Type B pancreatic cell (in vitro differentiated cells): ENCODE measurements at places on chromosomes 1 and 21. TPM values are rescaled to one million over a fixed set of nuclear protein-coding genes. Genes with fewer than 3 reads are reported as not detected.

DNA sequence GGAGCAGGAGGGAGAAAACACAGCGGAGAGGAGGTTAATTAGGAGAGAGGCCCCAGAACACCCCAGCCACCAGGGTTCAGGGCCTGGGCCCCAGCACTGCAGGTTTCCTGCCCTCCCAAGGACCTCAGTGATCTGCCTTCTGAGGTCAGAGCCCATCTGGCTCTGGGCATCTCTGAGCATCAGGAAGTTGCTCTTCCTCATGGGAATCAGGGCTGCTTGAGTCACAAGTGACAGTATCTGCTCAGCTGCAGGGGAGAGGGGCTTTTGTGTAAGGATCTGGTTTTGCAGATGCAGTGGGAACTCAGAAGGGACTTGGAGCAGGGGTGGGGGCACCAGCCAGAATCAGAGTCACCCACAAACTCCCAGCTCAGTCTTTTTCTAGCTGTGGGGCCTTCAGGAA, 472.1 kb downstream of the PTPRU start:
- peaks cover 47% of the 10 kb centered on the region for H3K4me1 ChIP-seq
- peak overlapping the region; percentile 48 for H3K4me3 ChIP-seq
- H3K27me3 ChIP-seq: peaks cover 23% of the 10 kb centered on the region
- H3K27ac ChIP-seq: peak overlapping the region; percentile 17
- no peak for DNase-seq
- H3K36me3 ChIP-seq: no peaks in the 10 kb centered on the region

GRCh38 chr1:228354390-228355320, 52.0 kb downstream of the TRIM11 start:
- H3K27me3 ChIP-seq: no peaks in the 10 kb centered on the region
- no peak for DNase-seq

DNA sequence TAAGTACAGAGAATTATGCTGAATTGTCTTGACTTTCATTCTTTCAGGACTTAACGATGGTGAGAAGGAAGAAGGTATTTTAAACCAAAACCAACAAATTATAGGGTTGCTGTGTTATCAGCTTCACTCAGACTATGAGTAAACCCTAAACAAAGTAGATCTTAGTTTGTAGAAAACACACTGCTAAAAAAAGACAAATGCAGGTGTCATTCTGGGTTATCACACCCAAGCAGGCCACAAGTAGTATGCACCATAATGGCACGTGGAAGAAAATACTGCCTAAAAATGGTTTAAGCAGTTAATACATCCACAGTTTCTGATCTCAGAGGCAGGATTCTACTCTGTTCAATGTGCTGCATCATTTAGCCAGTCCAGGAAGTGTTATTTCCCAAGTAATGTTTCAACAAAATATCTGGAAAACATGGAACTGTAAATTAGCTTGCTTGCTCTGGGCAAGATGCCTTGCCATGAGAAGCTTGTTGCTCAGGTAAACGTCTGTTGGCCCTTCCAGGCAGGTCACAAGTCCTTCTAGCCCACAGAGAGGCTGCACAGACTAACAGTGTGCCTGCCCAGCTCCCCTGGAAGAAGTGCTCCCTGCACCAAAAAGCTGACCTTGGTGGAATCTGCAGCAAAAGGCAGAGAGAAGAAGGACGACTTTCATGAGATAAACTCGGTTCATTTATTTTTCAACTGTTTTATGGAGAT, 4.1 kb downstream of the DIPK1A start:
- H3K27ac ChIP-seq: no peak overlapping the region
- no peaks in the 10 kb centered on the region for H3K36me3 ChIP-seq
- H3K4me1 ChIP-seq: peaks cover 15% of the 10 kb centered on the region
- DNase-seq: no peak
- no peak overlapping the region for H3K4me3 ChIP-seq

Gene MACO1
- total RNA-seq: 20.8 and 22.0 TPM in 2 replicates
